ENCODE measurements at places on chromosomes 2 and 18.

DNA sequence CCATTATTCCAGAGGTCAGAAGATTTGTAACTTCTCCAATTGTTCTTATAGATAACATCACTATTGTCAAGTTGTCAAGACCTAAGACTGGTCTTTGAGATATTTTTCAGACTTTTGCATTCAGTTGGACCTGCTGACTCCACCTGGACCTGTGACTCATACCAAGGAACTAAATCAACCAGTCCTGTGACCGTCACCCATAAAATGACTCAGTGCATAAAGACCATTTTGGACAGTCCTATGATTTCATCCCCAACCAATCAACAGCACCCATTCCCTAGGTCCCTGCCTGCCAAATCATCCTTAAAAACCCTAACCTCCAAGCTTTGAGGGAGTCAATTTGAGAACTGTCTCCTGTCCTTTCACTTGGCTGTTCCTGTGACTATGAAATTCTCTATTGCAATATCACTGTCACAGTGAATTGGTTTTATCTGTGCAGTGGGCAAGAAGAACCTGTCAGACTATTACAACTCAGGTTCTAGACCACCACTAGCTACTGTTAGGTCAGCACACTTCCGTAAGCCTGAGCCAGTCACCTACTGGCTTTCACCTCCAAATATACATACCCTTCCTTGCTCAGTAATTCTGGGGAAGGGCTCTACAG is 17.1 kb downstream of the DPP4 start:
- DNase-seq = no peak

GRCh38 chr18:48997985-48998831 is 47.4 kb upstream of the SMAD7 start:
- DNase-seq = no peak

- DNase-seq = no peak
Measured at GRCh38 chr2:34736482-34736881, 1137.4 kb upstream of the FAM98A start.

DNA sequence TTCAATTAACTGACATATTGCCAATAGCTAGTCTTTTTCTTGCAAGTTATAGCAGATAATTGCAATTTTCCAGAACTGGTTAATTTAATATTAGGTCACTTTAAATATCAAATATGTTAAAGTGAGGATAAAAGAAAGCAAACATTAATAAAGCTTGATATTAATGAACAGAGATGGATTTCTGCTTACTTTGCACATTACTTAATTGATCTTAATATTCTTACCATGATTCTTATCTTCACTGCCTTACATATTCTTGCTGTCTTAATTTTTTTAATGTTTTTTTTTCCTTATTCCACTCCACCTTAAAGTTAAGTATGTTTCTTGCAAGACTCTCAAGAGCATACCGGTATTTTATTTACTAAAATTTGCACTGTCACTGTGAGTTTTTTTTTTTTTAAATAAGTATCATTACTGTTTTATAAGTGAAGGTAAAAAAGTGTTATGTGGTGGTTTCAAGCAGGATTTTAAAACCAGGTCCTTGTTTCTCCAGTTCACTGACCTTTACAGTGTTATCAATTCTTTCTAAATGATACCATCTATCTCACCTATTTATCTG is 33.9 kb downstream of the PPP3R1 start:
- no peak for DNase-seq

- peak; percentile 82 for DNase-seq
Measured at GRCh38 chr2:78979380-78980151, 45.9 kb upstream of the REG3G start.

DNA sequence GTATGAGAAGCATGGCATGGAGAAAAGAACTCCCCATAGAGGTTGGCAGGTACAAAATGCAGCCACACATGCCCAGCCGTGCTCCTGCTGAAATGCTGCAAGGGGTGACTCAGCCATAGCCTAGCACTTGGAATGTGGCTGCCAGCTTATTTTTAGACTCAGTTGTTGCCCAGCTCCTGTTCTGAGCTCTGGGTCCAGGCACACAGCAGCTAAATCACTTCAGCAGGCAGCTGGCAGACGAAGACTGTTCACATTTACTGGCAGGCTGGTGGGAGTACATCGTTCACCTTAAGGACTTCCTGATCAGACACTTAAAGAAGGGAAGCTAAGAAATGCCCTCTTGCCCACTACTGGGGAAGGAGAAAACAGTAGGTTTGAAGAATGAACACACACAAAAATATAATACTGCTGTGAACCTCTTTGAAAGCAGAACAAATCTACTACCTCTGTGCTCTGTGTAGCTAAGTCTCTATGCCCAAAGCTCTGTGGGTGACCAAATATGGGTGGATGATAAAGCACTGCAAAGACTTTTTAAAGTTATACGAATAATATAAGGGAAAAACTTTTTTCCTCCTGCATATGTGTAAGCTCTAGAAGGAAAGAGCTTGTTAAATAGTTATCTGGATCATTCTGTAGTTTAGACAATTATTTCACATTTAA is 146.1 kb downstream of the LNPK start:
- no peak for DNase-seq

DNA sequence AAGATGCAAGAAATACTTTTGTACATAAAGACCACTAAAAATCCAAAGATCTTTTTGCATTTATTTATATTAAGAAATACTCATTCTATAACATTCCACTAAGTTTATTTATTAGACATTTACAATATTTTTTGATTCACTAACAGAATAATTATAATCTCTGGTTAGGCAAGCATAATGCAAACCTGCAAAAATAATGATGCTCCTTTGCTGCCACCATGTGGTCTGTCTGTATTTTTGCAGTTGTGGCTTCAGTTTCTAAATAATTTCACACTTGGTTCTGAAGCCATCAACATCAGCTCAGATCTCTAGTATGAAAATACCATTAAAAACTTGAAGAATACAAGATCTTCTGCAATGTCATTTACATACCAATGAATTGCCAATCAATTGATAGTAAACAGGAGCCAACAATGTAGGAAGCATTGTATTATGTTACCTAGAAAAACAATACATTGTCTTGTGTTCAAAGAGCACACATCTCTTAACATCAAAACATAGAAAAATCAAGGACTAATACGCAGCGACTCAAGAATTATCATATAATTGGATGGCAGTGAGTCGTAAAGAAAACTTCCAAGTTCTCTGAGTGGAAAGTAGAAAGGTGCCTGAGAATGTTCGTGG is 28.8 kb upstream of the WDR75 start:
- no peak for DNase-seq

- DNase-seq = no peak
Measured at GRCh38 chr2:122421775-122422174, 666.3 kb downstream of the TSN start.

DNA sequence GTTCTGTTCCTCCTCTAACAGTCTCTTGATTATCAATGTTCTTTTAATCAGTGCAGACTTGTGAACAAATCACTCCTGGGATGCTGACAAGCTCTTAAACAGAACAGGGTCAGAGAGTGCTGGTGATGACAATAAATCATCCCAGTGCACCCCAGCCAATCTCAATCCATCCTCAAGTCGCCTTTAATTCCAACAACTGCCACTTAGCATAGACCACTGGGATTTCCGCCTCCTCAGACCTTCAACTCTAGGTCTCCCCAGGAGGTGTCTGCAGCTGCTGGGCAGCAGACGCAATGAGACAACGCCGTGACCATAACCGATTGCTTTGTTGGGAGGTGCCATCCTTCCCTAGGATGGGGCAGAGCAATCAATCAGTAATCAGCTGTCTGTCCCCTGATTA is 184.2 kb upstream of the ACAA2 start:
- DNase-seq = no peak

GRCh38 chr2:193695367-193695766 is 1500.6 kb upstream of the TMEFF2 start:
- DNase-seq = no peak

DNA sequence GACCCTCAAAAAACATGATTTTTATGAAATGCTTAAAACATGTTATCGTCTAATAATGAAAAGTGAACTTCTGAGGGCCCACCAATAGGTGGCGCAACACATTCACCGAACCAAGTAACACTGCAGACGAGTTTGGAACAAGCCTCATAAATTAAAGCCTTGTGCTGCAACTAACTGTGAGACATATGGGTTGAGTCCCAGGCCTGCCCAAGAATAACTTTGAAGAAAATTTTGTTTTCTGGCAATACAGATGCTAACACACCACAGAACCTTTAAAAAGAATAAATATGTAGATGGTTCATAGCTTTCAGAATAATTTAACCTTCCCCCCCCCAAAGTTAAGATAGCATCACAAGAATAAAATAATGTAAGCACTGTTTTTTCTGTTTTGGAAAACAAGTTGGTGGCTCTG is 285.9 kb downstream of the RNF144A start:
- no peak for DNase-seq

DNA sequence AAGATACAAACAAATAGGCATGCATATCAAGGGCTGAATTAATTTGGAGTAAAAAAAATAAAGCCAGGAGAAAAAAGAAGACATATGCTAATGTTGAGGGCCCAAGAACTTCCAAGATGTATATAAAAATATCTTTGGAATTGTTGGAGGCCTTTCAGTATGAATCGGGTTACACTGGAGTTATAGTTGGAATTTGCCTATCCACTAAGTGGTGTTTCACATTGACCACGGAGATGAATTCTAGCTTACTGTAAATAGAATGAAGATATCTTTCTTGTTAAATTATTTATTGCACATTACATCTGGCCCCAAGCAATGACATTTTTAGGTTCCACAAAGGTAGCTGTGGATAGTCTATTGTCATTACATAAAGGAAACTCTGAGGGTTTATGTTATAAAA is 38.5 kb upstream of the TRIB2 start:
- no peak for DNase-seq

- no peak for DNase-seq
Measured at GRCh38 chr18:46754661-46755292, 2.1 kb downstream of the ST8SIA5 start.

DNA sequence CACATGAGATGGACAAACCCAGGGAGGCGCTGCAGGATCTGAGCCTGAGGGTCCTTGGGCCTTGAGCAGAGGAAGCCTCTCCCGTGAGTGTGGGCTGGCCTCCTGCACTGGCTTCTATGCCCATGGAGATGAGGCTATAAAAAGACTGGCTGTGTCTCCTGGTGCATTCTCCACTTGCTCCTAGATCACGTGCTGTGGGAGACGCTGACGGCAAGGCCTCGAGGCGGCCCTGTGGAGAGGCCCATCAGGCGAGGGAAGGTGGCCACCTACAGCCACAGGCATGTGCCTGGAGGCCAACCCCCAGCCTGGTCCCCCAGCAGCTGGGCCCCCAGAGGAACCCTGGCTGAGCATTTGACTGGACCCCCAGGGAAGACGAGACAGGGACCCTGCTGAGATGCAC is 198.9 kb downstream of the TWIST2 start:
- DNase-seq = peak; percentile 40

DNA sequence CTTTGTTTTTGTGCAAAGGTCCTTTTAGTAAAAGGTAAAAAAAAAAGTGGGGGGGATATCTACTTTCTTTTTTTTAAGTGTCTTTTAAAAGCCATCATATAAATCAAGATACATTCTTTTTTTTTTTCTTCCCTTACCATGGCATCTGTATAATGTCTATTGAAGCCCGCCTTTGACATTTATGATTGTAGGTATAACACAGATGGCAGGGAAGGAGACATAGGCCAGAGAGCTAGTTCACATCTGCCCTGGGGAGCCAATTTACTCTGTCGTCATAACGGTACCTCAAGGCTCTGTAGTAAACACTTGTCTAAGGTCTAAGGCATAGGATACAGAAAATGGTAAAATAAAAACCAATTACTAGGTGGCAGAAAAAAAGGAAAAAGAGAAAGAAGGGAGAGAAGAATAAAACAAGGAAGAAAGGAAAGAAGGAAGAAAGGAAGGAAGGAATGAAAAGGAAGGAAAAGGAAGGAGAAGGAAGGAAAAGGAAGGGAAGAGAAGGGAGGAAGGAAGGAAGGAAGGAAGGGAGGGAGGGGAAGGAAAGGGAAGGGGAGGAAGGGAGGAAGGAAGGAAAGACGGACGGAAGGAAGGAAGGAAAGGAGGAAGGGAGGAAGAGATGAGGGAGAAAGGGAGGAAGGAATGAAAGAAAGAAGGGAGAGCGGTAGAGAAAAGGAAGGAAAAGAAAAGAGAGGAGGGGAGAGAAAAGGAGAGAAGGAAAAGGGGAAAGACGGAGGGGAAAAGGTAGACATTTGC is 343.5 kb downstream of the RBM43 start:
- no peak for DNase-seq

GRCh38 chr2:120678251-120678650 is 57.4 kb upstream of the GLI2 start:
- no peak for DNase-seq

GRCh38 chr2:120867290-120868241 is 131.9 kb downstream of the GLI2 start:
- DNase-seq = peak; percentile 89

DNA sequence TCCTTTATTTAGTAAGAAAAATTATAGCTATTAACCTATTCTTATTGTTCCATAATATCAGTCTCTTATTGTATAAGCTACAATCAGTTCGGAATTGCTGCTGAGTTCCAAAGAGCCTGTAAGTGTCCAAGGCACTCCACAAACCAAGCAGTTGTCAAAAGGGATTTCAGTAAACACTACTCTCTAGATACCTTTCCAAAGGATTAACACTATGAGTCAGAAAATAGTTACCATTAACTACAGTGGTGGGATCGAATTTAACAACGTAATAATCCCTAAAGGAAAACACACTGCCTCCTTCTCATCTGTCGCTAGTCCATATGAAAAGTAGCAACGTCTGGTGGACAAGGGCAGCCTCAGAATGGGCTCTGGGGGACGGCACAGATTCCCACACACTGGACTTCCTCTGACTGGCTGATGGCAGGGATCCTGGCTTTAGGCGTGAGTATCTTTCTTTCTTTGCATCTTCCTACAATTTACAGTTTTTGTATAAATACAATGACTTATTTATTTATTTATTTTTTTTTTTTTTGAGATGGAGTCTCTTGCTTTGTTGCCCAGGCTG is 8.8 kb downstream of the TGFBRAP1 start:
- no peak for DNase-seq

DNA sequence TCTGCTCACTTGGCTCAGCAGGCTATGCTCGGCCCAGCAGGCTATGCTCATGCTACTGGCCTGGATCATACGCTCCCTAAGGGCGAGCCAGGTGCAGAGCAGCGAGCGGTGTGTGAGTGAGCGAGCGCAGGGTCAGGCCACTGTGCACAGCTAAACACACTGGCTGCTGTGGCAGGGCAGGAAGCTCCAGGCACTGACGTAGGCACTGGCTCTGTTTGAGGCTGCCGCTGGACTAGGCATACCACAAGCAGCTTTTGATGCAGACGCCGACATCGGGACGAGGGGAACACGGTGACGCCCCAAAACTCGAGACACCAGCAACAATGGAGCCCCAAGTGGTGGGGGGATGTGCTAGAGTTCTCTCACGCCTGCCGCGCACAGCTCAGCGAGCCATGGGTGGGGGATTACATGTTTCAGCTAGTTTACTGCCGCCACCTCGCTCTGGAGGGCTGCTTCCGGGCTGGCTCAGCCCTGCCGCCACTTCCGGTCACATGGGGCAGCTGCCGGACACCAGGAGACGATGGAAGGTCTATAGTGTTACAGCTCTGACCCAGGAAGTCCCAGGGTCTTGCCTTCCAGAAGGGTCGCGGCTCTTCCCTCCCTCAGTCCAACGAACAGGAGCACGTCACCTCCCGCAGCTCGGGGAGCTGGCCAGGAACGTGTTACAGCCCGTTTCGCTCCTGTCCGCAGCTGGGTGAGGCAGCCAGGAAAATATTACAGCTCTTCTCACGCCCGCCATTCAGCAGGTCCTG is 1176.9 kb upstream of the LRRTM1 start:
- DNase-seq = no peak

Data from left forelimb (tissue), 1 donor.